ENCODE measurements at places on chromosomes 13 and 19. TPM values are rescaled to one million over a fixed set of nuclear protein-coding genes. Genes with fewer than 3 reads are reported as not detected.
A peak's percentile ranks its signal among the peaks of the same experiment; 100 is the strongest.

The GATAD2A gene
- total RNA-seq: 39.9 TPM

The IQCN gene
- total RNA-seq: 1.1 TPM

The ERICH4 gene
- not detected for total RNA-seq

The KIR2DL1 gene
- not detected for total RNA-seq

The PPP2R1A gene
- total RNA-seq: 466 TPM

The GZMM gene
- total RNA-seq: 0.43 TPM

The INSL3 gene
- not detected for total RNA-seq

The SIGLEC10 gene
- 0.30 TPM for total RNA-seq

The DACH1 gene
- 1.00 TPM for total RNA-seq

The TMEM238 gene
- 0.65 TPM for total RNA-seq

The GPR108 gene
- 22.5 TPM for total RNA-seq

The OR7D2 gene
- not detected for total RNA-seq

The DLL3 gene
- total RNA-seq: not detected

The ZDHHC20 gene
- 20.2 TPM for total RNA-seq

The KASH5 gene
- total RNA-seq: not detected

DNA sequence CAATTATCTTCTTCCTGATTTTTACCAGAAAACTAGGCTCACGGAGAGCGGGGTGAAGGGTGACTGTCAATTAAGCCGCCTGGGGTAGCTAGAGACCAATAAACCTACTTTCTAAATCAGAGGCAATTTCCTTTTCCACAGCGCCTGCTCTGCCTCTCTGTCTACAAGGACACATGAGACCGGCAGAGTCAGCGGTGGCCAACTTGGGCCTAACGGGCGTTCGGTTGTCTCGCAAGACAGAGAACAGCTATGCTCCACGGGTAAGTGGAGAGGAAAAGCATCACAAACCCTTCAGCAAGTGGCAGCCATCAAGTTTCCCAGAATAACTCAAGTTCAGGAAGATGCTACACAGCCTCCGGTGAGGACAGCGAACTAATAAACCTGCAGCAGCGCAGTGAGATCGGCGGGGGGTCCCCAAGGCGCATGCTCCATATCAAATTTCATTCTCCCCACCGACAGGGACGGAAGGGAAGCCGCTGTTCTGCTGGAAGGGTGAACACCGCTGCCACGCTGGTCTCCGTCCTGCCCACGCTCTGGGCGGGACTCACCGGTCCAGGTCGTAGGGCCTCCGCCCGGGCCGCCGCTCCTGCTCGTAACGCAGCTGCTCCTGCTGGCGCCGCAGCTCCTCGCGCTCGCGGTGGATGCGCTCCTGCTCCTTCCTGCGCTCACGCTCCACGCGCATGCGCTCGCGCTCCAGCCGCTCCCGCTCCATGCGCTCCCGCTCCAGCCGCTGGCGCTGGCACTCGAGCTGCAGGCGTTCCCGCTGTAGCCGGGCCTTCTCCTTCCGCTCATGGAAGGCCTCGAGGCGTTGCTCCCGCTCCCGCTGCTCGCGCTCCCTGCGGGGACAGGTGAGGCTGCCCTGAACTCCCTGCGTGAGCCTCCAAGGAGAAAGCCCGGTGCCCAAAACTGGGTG is 25.8 kb upstream of the TINCR start:
- no peak for DNase-seq

DNA sequence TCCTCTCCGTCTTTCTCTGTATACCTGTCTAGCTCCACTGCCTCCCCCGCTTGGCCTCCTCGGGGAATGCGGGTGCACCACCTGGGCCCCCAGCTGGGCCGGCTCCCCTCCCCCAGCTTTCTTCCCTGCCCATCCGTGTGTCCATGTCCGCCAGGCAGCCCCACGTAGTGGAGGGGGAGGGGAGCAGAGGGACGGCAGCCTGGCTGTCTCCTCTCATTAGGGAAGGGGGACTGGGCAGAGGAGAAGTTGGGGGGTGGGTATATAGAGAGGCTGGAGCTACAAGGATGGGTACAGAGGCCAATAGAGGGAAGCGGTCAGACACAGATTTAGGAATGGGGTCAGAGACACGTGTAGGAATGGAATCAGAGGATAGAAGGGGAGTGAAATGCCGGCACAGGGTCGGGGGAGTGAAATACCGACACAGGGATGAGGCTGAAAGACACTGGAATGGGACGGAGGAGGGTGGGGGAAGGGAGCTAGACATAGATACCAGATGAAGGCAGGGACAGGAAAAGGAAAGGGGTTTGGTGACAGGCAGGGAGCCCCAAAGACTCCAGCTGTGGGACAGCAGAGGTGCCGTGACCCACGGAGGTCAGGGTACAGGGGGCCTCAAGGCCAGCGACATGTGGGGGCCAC is 2.8 kb downstream of the NECTIN2 start:
- DNase-seq: no peak

GRCh38 chr19:16585094-16585801 is 13.0 kb upstream of the SLC35E1 start:
- DNase-seq: no peak

GRCh38 chr13:46106839-46107371 is 2.1 kb upstream of the CPB2 start:
- DNase-seq: no peak

- no peak for DNase-seq
These were observed 12.0 kb upstream of the USP12 start for GRCh38 chr13:27183561-27184147.

DNA sequence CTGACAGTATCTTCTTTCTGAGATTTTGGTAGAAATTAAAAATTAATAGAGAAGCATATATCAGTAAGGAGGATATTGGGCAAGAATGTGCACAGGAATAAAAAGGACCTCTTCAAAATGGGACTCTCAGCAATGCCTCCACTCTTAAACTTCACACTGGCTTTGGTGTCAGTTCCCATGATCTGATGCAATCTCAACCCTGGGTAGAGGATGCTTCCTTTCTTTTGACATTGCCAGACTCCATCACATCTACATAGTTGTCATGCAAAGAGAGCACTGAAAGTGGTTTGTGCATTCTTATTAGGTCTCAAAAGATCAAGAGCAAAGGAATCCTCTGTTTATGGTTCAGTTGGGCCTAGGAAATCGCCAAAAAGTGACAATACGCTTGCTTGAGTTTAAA is 26.3 kb downstream of the STARD13 start:
- no peak for DNase-seq

- no peak for DNase-seq
These were observed 14.8 kb downstream of the MEIS3 start for GRCh38 chr19:47404334-47405196.

DNA sequence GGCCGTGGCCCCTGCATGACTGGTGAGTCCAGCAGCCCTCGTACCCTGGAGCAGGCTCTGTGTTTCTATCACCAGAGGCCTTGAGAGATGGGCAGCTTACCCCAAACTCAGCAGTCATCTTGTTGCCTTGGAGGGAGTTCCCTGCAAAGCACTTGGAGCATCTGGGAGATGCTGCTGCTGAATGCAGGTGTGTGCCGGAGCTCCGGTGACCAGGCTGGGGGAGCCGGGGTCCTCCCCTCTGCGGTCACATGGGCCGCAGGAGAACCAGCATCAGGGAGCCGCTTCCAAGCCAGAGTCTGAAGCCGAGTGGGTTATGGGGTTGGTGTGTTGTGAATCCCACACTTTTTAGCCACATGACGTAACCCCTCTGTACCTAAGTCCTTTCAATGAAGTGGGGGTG is 82.8 kb downstream of the TEX29 start:
- DNase-seq: peak; percentile 44

- no peak for DNase-seq
These were observed at the start of gene HTR2A for GRCh38 chr13:46896341-46897137. HTR2A (minus strand) TSS chr13:46897053; CDS start chr13:46895906, 1,147 bp downstream.

GRCh38 chr19:34577531-34578101 is 96.1 kb downstream of the WTIP start:
- peak; percentile 73 for DNase-seq

- no peak for DNase-seq
These were observed 124.6 kb upstream of the SLC10A2 start for GRCh38 chr13:103190841-103191240.

DNA sequence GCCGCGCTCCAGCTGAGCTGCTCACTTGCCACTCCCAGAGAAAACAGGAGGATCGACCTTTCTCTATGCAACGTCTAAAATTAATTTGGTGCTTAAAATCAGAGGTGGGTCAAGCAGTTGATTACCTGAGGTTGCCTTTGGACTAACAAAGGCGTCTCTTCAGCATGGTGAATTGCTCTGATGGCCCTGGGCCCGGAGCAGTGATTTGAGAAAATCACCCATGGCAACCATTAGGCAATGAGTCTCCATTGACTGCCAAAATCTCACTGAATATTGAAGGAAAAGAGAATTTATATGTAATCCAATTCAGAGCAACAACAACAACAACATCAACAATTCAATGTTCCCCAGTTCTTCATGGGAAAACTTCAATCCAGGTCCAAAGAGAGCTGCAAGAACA is 61.8 kb downstream of the IRS2 start:
- no peak for DNase-seq

DNA sequence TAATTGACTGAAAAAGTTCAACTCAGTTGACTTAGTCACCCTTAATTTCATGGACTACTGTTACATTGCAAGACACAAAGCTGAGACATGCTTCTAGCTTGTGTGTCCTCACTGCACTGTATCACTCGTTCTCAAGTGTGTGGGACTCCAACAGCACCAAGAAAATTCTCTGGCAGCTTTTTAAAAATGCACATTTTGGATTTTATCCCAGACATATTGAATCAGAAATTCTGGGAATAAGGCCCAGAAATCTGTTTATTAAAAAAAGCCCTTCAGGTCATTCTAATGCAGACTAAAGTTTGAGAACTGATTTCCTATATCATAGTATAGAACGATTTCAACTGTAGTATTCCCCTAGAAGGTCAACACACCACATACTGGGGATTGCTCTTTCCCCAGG is 1485.3 kb downstream of the PCDH9 start:
- DNase-seq: no peak

DNA sequence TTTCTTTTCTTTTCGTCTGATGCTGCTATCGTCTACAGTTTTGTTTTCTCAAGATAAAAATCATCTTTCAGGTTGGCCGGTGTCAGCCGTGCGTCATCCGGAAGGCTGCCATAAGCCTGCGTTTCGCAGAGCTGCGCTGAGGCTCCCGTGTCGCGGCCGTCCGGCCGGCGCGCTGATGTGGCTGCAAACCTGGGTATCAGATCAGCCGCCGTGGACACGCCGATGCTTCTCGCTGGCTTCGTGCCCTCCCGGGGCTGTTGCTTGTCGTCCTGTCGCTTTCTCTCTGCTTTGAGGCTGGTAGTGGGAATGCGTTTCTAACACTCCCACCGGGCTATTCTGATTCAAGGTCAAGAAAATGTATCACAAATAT is 45.9 kb upstream of the TFDP1 start:
- no peak for DNase-seq

GRCh38 chr13:113897966-113898365 is 34.1 kb upstream of the GAS6 start:
- no peak for DNase-seq

DNA sequence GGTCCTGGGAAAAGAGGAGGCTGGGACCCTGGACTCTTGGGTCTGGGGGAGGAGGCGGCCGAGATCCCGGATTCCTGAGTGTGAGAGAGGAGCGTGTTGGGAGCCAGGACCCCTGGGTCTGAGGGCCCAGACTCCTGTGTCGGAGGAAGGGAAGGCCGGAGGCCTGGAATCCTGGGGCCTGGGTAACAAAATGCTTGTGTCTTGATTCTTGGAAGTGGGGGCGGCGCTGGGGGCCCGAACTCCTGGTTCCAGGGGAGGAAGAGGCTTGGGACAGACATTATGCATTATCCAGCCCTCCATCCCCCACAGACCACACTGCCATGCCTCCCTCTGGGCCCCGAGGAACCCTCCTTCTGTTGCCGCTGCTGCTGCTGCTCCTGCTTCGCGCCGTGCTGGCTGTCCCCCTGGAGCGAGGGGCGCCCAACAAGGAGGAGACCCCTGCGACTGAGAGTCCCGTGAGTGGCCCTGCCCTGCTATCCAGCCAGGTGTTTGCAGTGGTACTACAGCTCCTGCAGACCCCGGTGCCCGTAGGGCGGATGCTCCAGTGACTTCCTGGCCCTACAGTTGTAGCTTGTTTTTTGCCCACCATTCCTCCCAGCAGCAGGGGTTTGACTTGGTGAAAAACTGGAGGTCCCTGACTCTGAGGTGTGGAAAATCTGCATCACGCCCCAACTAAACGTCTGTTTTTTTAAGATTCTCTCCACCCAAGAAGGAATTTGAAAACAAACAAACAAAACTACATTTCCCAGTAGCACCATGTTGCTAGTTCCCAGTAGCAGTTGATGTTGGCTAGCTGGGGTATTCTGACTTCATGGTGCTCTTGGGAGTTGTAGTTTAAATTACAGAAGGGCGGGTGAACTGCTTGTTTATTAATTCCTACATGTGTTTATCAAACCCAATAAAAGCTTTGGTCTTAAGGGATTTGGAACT is 630 bp downstream of the NUCB1 start:
- DNase-seq: no peak

DNA sequence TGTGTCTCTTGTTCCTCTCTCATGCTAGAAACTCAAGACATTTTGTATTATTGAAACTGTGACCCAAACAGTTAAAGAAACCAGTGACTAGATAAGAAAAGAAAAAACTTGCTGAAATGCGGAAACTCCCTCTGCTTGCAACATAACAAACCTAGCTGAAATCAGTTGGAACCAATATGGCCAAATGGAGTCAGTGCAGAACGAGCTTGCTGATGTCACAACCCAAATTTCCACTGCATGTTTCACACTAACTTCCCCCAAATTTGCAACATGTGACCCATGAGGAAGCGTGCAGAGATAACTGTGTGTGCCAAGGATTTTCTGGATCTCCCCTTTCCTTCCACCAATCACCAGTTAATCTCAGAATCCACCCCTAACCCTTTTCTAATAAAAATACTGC is 208.0 kb downstream of the DLEU7 start:
- no peak for DNase-seq

GRCh38 chr13:25886438-25887214 is 165.2 kb downstream of the SHISA2 start:
- no peak for DNase-seq

DNA sequence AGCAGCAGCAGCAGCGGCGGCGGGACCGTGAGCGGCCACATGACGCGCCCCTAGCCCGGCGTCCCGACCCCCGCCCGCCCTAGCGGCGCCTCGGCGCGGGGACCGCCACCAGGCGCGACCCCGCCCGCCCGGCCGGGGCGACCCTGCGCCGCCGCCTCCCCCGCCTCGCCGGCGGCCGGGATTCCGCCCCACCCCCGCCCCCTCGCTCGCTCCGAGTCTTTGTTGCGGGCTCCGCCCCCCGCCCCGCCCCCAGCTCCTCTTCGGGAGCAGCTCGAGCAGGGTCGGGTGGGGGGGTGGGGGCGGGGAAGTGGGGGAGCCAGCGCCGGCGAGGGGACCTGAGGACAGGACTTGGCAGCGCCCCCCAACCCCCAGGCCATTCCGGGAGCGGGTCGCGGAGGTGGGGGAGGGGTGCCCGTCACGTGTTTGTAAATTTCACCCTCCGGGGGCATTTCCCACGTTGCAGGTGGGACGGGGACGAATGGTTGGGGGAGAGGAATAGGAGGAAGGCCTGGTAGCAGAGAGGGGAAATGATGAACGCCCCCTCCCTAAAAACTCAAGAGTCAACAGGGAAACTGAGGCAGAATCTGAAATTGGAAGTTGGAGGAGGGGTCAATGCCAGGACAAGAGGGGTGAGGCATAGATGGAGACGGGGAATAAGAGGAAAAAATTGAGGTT is at the start of gene OLFM2:
Gene OLFM2, minus strand, starts transcription at position 190 of the 675 bp plus-strand sequence. Its CDS starts 149 bp downstream, at position 41.
- no peak for DNase-seq

All from cardiac septum (tissue), 1 donor.